NCI-H1436 treated with DMSO at 0.1 percent for 48 hours (cell line): ENCODE measurements at places on chromosomes 12 and 14.

- no peak for DNase-seq
These were observed 3.9 kb downstream of the CCDC197 start for GRCh38 chr14:94001016-94001415.

DNA sequence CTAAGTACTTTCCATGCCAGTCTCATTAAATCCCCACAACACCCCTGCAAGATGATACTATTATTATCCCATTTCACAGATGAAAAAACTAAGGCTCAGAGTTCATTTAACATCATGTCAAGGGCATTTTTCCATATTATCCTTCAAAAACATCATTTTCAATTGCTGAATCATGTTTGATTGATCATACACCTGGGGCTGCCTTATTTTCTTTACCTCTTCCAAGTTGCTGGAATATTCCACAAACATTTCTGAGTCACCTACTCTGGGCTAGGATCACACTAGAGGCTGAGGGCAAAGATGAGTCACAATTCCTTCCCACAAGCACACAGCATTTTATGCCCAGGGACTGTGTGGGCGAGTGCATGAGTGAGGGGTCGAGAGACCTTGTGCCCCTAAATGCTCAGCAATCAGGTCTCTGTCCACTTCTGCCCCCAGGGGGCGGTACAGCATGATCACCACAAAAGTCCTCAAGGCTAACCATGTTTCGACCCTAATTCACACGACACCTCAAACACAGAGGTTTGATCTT is 14.1 kb upstream of the TMEM119 start:
- no peak for DNase-seq

- no peak for DNase-seq
These were observed 217.9 kb upstream of the PWP1 start for GRCh38 chr12:107467716-107468115.

- DNase-seq = no peak
These were observed 25.1 kb upstream of the ZNF268 start for GRCh38 chr12:133156125-133156690.

DNA sequence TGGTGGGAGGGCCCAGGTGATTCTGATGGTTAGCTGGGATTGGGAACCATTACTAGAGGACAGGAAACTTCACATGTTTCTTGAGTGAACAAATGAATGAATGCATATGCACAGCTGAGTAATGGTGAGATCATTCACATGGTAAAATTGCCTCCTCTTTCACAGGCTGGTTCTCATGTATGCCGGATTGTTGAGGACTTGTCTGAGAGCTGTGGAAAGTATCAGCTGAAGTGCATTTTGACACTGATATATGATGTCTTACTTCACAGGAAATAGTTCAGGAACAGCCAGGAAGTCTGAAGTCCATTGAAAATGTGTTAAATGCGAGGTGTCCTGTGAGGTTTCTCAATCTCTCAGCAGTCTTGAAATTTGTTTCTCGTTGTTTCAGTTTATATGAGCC is 77.6 kb upstream of the DACT1 start:
- DNase-seq = no peak

- DNase-seq = no peak
These were observed 370.6 kb upstream of the PRICKLE1 start for GRCh38 chr12:42960087-42960527.

GRCh38 chr14:74140374-74140850 is 55.7 kb downstream of the LIN52 start:
- DNase-seq = peak; percentile 89

DNA sequence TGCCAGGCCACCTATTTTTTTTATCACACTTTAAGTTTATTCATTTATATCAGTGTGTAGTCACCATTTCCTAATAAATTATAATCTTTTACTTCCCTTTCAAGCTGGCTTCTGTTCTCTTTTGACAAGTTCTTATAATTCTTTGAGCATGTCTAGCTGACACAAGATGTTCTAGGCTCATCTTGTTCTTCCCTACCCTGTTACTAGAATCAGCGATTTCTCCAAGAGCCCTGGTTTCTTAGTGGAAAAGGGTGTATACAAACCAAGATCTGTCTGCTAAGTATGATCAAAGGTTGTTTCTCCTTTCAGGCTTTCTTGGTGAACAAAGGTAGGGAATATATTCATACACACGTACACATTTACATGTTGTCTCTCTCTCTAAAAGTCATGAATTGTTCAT is 51.0 kb downstream of the FGD4 start:
- DNase-seq = no peak

DNA sequence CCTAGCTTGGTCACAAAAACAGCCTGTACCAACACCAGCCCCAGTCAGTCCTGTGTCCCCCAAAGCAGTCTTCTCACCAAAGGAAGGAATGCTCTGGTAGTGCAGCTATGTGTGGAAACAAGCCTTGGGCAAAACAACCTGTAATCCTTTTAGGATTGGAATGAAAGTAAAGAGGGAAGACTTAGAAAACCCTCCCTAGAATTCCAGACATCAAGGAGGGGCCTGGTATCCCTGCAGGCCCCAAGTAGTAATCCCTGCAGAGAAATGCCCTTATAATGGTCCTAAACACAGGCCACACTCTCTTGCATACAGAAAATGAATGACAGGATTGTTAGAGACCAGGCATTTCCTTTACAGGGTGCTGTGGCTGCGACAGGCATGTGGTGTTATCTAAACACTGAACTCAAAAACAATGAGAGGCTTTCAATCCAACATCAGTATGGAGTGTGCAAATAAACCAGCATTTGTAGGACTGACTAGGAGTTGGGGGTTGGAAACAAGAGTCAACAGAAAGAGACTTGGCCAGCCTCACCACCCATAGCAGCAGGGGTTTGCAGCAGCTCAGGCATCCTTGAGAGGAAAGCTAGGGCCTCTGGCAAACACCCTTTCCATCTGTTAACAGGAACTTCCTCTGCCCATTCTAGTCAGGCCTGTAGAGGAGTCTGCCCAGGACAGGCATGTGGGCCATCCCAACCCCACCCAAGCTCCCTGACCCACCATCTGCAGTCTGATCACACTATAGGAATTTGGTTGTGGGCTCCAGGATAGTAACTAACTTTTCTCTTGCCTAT is 59.1 kb downstream of the DCAF5 start:
- no peak for DNase-seq

- no peak for DNase-seq
These were observed 214.2 kb upstream of the KRR1 start for GRCh38 chr12:75725521-75726111.

DNA sequence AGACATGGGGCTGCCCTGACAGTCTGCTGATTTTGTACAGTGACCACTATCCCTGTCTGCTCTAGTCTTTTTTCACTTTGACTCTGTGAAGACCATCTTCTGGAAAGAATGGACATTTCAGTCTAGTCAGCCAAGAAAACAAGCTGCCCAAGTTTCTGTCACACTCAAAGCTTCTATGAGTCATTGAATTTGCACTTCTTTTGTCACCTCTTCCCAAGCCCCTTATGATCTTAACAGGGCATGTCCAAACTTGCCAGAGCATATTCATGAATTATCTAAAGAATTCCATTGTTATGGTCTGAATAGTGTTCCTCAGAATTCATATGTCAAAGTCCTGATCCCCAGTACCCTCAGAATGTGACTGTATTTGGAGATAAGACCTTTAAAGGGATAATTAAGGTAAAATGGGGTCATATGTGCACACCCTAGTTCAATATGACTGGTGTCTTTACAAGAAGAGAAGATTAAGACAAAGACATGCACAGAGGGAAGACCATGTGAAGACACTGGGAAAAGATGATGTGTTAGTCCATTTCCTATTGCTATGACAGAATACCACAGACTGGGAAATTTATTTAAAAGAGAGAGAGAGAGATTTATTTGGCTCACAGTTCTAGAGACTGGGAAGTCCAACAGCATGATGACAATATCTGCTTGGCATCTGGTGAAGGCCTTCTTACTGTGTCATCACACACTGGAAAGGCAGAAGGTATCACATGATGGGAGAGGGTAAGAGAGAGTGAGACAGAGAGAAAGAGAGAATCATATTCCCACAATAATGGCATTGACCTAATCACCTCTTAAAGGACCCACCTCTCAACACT is 242.6 kb downstream of the BTG1 start:
- DNase-seq = no peak

DNA sequence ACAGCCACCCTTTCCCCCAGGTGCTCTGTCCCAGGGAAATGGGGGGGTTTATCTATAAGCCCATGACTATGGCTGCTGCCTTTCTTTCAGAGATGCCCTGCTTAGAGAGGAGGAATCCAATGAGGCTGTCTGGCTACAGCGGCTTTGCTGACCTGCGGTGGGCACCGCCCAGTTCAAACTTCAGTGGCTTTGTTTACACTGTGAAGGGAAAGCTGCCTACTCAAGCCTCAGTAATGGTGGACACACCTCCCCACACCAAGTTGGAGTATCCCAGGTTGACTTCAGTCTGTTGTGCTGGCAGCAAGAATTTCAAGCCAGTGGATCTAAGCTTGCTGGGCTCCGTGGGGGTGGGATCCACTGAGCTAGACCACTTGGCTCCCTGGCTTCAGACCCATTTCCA is 869.2 kb downstream of the SLC6A15 start:
- DNase-seq = no peak

DNA sequence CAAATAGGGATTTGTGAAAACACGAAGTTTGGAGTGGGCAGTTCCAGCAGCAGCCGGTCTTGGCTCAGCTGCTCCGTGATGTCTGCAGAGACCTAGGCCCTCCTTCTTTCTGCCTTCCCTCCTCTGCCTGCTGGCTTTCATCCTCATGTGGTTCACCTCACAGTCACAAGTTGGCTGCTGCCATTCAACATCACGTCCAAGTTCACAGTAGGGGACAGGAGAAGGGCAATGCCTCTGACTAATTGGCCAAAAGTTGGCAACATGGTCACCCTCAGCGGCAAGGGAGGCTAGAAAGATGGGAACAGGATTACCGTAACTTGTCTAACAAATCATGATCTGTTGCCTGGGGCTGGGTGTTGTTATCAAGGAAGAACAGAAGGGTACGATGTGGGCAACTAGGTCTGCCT is 7.8 kb upstream of the CACNA2D4 start:
- DNase-seq = no peak

GRCh38 chr12:7678744-7679143 is 13.0 kb upstream of the APOBEC1 start:
- DNase-seq = no peak

GRCh38 chr12:110670161-110670701 is 18.7 kb downstream of the HVCN1 start:
- DNase-seq = no peak

GRCh38 chr12:102301547-102301946 is 103.9 kb upstream of the PMCH start:
- no peak for DNase-seq

DNA sequence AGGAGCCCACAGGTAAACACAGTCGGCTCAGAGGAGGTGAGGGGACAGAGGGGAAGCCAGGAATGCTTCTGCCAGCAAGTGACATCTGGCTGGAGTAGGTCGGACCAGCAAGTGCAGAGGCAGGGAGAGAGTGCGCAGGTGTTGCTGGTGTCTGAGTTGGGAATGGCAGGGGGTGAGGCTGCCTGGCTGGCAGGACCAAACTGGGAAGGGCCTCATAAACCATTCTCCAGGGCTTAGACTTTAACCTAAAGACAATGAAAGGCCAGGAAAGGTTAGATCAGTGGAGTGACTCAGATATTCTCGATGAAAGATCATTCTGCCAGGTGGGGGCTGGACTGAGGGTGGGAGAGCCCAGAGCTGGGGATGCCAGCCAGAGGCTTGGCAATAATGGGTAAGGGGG is 66.4 kb downstream of the ITPK1 start:
- no peak for DNase-seq

DNA sequence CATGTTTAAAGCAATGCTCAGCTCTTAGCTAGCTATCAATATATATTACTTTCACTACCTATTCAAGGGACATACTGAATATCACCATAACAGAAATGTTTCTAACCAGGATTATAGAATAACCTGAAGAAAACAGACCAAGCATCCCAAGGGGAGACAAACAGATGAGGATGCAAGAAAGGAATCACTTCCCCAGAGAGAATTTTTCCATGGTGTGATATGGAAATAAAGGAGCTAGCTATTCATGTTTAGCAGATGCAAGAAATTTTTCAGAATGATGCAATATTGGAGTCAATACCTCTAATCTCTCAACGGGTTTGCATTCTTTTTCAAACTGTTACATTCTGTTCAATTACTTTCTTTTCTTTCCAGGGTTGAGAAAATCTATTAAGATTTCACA is 538.9 kb upstream of the FLRT2 start:
- DNase-seq = no peak

- DNase-seq = no peak
These were observed 248.7 kb upstream of the PELI2 start for GRCh38 chr14:55869397-55870049.

DNA sequence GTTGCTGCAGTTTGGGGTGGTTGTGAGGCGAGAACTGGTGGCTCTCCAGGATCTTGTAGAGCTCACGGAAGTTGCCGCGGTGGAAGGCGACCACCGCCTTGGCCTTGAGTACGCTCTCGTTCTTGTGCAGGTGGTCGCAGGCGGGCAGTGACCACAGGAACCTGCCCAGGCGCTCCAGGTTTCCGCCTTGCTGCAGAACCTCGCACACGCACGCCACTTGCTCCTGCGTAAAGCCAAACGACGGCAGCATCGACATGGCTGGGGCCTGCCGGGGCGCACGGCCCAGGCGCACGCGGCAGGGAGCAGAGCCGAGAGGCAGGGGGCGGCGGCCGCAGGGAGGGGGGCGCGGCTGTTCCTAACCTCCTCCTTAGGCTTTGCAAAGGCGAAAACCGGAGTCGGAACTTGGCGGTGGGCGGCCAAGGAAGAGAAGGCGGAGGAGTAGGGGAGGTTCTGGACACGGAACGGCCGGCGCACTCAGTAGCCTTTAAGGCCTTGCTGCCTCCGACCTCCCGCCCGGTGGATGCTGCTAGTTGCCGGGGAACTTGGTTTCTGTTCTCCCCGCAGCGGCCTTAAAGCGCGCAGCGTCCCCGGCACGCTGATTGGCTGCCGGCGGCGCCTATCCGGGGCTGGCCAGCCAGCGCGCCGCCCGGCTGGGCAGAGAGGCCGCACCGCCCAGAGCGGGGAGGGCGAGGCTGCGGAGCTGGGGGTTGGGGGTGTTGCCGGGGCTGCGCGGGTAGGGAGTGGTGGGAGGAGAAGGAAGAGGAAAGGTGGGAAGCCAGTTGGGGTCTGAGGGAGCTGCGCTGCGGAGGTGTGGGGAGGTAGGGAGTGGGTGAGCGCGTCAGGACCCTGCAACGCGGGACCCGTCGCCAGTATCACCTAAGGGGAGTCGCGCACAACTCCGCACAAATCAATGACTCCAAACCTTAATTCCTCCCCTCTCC is at the start of gene SIX1:
TSS of gene SIX1 (minus strand) at position 544 of the 941 bp plus-strand sequence. CDS start at position 256, 288 bp downstream.
- DNase-seq = peak; percentile 41

- DNase-seq = no peak
These were observed 19.7 kb downstream of the CORO1C start for GRCh38 chr12:108711489-108712164.

GRCh38 chr12:86727160-86727559 is 471.0 kb upstream of the MGAT4C start:
- DNase-seq = no peak

DNA sequence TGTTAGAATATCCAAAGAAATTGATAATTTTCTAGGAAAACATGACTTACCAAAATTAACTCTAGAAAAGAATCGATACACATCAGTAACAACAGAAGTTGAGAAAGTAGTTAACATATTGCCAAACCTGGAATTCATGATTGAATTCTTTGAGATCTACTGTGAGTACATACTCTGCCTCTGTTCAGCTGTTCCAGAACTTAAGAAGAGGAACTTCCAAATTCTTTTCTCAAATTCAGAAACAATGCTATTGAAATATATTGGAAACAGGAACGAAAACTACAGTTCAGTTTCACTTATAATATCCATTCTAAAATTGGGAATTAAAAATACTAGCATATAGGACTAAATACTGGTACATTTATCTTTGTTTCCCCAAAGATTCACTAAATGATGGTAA is 57.9 kb downstream of the MARK3 start:
- DNase-seq = no peak
